Pancreas (tissue), 10 donors: ENCODE measurements at places on chromosomes 7 and 10. TPM values are rescaled to one million over a fixed set of nuclear protein-coding genes. Genes with fewer than 3 reads are reported as not detected.

SPDYE6 gene
- polyA plus RNA-seq: not detected

FAM180A gene
- polyA plus RNA-seq: 0.11 TPM

GJD4 gene
- polyA plus RNA-seq: not detected

LCOR gene
- polyA plus RNA-seq: 4.5 TPM

NUTM2B gene
- 1.3 TPM for polyA plus RNA-seq

GIMAP1 gene
- polyA plus RNA-seq: 1.5 TPM

EVX1 gene
- polyA plus RNA-seq: 0.05 TPM

CTAGE15 gene
- polyA plus RNA-seq: not detected

TMEM229A gene
- not detected for polyA plus RNA-seq

TMEM225B gene
- 1.2 TPM for polyA plus RNA-seq

ENO4 gene
- polyA plus RNA-seq: 0.15 TPM

SEMA4G gene
- polyA plus RNA-seq: 33.8 TPM

RET gene
- polyA plus RNA-seq: 0.87 TPM

GHRHR gene
- polyA plus RNA-seq: 0.47 TPM

SORCS1 gene
- 0.46 TPM for polyA plus RNA-seq

OPN1SW gene
- not detected for polyA plus RNA-seq

TMEM139 gene
- 13.7 TPM for polyA plus RNA-seq

PLEKHS1 gene
- 17.2 TPM for polyA plus RNA-seq

MYL10 gene
- polyA plus RNA-seq: not detected

IKZF1 gene
- polyA plus RNA-seq: 0.87 TPM

ABHD11 gene
- polyA plus RNA-seq: 95.2 TPM

PRTFDC1 gene
- 6.1 TPM for polyA plus RNA-seq

GLI3 gene
- polyA plus RNA-seq: 0.54 TPM

DENND11 gene
- 5.1 TPM for polyA plus RNA-seq

KCND2 gene
- 0.11 TPM for polyA plus RNA-seq

THSD7A gene
- polyA plus RNA-seq: 0.30 TPM

ELN gene
- 36.9 TPM for polyA plus RNA-seq
